Hindlimb muscle (tissue), 1 donor: ENCODE measurements at places on chromosomes 5 and 9.

GRCh38 chr5:16853518-16853917 lies 82.6 kb downstream of the MYO10 start:
- DNase-seq = no peak

DNA sequence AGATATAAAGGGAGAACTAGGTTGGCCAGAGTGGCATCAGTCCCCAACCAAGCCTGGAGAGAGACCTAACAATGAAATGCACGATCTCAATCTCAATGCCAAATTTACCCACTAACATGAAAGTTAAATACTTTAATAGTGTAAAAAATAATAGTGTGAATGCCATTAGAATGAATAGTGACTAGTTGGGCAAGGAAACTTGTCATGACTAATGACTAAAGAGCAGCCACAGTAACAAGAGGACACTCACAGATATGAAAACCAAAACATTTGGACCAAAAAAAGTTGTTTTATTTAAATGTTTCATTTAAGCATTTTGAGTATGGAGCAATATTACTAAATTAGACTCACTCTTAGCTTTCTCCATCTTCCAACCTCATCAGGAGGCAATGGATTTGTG lies 1853.8 kb downstream of the EFNA5 start:
- no peak for DNase-seq

DNA sequence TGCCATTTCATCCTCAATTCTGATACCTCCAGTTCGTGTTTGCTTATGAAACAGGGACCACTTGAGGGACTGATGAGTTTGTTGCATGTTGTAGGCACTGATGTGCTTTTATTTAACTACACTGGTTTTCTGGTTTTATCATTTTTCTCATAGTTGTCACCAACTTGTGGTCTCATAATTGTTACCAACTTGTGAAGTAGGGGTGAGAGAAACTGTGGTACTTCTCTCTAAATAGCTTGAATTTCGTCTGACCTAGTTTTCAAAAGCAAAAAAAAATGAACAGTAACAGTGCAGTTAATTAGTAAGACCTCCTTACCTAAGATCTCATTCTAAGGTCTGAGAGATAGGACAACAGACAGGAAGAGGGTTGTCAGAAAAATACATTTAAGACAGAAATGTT lies 78.0 kb downstream of the ANXA2R start:
- DNase-seq = no peak

DNA sequence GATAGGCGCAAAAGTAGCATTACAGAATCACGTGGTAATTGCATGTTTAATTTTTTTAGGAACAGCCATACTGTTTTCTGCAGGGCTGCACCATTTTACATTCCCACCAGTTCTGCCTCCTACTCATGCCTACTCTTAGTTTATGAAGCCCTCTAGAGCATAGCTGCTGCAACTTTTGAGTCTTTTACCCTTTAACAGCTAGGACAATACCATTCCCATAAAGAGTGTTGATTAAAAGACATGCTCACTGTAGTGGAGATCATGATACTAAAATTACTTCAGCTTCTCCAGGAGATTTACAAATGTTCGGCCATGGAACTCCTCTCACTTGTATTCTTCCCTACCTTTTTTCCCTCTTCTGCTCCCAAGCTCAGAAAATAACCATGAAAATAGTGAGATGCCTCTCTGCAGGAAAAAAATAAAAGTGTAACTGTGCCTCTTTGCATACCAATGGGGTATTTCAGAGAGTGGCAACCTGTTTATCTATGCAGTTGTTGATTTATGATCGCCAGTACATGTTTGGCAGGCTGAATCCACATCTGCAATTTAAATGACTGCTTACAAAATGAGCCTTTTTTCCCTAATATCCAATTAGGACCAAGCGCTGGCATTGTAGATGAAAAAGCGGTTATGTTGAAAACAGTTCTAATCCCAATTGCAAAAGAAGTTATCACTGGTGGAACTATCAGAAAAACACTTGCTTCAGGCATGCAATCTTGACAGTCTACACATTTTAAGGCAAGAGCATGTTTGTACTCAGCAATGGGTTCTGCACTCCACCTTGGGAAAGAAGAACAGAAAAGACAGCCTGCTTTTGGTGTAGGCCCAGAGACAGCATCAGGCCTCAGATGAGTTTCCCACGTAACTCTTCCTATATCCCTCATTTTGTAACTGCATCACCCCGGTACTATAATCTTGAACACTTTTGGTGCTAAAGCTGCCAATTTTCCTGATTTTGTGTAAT lies 131.1 kb downstream of the ADAMTSL1 start:
- DNase-seq = no peak

DNA sequence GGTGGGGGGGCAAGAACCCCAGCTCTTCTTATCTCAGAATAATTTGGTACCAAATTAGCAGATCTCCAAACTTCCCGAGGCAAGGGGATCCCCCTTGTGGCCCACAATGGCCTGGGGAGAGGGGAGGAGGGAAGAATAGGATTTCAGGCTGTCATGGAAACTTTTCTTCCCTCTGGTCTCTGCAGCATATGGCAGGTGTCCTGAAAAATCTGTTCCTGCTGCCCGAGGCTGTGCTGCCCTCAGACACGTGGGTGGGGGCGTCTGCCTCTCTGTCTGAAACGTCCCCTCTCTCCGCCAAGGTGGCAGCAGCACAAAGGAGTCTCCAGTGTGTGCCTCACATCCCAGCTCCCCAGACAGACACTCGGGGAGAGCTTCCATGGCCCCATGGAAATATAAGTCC lies 34.0 kb downstream of the CCNJL start:
- DNase-seq = no peak

GRCh38 chr9:98556511-98556910 lies 152.2 kb downstream of the GABBR2 start:
- DNase-seq = no peak

- DNase-seq = no peak
Measured at GRCh38 chr9:78677326-78677725, 380.4 kb downstream of the PSAT1 start.
